Caki2 (cell line): ENCODE measurements at places on chromosomes 4 and X.

DNA sequence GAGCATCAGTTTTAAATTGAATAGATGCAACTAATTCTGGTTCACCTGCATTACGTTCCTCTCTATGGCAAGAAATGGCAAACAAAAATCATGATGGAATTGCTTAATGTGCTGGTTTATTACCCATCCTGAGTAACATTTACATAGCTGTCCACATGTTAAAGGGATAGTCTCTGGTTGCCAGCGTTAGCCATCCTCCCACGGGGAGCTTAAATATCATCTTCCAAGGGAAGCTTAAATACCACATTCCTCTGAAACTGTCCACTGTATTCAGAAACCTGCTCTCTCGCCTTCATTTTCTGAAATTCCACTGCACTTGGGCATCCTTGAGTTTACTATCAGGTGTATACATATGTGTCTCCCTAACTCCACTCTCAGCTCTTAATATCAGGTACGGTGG, 586.6 kb downstream of the TLL1 start:
- DNase-seq, result no peak

DNA sequence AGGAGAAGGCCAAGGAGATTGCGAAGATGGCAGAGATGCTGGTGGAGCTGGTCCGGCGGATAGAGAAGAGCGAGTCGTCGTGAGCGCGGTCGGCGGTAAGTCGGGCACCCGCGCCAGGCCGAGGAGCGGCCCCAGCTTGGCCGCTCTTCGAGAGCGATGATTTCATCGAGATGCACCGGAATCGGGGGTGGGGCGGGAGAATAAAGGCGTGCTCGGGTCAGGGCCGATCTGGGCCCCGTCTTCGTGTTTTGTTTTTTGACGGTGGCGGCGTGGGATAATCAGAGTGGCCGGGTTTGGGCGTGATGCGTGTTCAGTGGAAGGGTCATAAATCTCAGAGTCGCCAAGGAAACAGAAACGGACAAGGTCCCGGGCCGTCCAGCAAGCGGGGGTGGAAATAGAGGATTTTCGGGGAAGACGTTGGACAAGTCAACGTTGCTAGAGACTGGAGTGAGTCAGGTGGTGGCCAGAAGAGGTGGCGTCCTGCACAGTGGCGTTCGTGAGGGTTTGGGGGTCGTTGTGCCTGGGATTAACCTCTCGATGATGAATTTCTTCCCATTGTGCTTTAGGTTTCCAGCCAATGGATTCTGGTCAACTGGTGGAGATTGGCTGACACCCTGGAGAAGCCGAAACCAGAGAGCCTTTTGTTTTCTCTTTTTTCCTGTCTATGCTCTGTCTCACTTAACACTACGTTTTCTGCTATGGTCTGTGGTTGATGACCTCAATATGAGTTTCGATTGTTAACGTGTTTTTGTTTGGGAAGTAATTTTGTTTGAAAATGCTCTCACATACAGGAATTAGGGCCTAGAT, 882 bp downstream of the MRFAP1 start:
- DNase-seq, result peak; percentile 19

- no peak for DNase-seq
These were observed 37.1 kb upstream of the MTNR1A start for GRCh38 chr4:186592445-186592844.

DNA sequence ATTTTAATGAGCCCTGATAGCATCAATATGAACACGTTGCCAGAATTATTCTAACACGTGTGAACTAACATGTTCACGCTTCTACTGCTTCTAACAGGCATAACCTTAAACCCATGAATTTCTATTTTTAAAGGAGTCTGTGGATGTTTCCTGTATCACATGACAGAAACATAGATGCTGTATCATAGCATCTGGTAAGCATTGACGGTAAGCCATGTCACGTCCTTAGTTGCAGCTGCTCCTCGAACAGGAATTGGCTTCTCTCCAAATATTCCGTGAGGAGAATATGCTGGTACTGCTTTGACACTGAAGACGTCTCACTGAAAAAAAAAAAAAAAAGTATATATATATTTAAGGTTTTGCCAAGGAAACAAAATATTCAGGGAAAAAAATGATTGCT, 105.1 kb upstream of the MXRA5 start:
- DNase-seq, result no peak

DNA sequence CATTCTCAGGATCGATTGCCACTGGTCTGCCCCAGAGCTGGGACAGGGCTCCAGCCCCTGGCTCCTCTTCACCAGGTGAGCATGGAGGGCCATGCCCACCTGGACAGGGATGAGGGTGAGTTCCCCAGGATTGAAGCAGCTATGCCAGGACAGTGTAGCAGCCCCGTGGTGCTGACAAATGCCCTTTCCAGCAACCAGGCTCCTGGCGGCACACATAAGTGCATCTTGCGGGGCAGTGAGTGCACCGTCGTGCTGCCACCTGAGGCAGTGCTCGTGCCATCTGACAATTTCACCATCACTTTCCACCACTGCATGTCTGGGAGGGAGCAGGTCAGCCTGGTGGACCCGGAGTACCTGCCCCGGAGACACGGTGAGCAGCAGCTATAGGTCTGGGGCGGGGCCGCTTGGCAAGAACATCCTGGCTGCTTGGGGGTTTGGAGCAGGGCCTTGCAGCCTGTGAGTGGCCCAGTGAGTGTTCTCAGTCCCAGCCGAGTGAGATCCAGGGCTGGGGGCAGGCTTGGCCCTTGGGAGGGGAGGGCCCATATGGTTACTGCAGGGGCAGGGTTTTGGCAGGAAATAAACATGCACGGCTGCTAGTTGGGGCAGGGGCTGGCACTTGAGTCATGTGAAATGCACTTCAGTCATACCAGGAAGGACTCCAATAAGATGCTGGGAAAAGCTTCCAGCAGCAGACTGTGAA, 6.1 kb downstream of the IL9R start:
- DNase-seq, result no peak

DNA sequence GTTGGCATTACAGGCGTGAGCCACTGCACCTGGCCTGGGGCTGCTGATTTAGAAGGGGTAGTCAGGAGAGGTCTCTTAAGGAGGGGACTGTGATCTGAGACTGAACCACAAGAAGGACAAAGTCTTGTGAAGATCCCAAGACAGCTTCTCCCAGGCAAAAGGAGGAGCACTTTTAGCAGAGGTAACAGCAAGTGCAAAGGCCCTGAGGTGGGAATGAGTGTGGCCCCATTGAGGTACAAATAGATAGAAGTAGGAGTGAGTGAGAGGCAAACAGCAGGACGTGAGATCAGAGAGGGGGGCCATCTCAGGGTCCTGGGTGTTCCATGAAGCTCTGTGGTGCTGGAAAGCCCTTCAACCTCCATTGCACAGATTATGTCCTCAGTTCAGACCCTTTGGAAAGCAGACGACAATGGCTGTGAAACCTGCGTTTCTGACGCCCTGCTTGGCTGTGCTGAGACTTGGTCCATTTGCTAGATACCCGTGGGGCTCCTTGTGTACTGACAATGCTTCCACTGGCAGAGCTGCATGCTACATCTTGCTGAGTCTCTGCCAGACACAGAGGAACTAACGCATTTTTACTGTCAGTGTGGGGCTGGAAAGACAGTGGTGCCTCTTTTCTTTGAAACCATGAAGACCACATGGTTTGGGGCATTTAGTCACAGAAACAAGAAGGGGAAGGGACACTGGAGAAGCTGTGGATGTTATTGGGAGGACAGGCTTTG, 1.3 kb upstream of the CCKAR start:
- no peak for DNase-seq

DNA sequence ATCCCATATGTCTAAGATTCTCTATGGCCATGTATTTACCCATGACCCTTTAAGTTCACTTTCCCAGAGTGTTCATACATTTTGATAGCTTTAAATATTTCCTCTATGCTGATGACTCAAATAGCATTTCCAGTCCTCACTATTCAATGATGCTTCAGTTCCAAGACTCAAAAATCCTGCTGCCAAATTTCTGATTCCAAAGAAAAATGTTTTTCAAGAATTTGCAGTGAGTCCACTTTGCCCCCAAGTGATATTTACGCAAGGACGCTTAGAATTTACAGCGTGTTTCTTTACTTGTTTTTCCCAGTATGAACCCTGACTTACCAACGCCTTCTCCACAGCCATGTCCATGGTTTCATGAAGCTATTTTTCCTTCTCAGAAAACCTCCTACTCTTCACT, 127.9 kb upstream of the PCDH18 start:
- DNase-seq, result no peak

GRCh38 chr4:41360214-41360920, 103.6 kb downstream of the UCHL1 start:
- DNase-seq, result peak; percentile 89

GRCh38 chr4:15689540-15689939, 7.9 kb downstream of the FAM200B start:
- DNase-seq, result no peak

DNA sequence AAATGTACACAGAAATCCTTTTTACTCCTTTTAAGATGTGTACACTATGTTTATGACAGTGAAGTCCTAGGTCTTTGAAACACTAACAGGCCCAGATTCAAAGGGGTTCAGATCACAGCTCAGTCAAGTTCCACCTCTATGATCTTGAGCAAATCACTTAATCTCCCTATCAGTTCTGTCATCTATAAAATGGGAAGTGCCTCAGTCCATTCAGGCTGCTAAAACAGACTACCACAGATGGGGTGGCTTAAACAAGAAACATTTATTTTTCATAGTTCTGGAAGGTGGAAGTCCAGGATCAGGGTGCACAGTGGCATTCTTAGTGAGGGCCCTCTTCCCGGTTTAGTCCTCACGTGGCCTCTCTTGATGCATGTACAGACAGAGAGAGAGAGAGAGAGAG, 117.1 kb downstream of the CORIN start:
- DNase-seq, result no peak

- no peak for DNase-seq
These were observed 492.1 kb downstream of the PACRGL start for GRCh38 chr4:21192367-21192766.

DNA sequence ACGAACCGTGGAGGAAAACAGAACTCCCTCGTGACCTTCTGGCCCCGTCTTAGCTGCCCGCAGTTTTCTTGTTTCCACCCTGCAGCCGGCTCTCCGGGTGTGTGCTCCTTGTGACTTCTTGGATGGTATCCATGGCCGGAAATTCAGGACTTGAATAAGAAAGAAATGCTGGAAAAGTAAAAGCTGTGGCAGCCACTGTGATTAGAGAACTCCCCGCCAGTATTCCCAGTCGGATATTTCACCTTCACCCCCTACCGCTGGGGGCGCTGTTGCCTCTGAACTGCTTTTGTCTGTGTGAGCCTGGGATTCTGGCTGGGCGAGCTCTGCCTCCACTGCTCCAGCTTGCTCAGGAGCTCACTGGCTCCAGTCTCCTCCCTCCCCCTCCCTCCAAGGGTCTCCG, 41.5 kb upstream of the CYP4V2 start:
- DNase-seq, result no peak

GRCh38 chr4:119632216-119632615, 3.6 kb upstream of the PDE5A start:
- no peak for DNase-seq

DNA sequence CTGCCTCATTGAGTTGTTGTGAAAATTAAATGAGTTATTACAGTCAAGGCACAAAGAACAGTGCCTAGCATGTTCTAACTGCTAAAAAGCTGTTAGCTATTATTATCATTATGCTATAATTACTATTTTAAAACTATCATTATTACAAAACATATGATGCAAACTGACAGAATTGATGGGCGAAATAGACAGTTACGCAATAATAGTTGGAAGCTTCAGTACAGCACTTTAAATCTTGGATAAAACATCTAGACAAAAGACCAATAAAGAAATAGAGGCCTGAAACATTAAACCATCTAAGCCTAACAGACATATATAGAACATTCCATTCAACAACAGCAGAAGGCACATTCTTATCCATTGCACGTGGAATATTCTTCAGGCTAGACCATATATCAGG, 73.0 kb downstream of the TAB3 start:
- no peak for DNase-seq

DNA sequence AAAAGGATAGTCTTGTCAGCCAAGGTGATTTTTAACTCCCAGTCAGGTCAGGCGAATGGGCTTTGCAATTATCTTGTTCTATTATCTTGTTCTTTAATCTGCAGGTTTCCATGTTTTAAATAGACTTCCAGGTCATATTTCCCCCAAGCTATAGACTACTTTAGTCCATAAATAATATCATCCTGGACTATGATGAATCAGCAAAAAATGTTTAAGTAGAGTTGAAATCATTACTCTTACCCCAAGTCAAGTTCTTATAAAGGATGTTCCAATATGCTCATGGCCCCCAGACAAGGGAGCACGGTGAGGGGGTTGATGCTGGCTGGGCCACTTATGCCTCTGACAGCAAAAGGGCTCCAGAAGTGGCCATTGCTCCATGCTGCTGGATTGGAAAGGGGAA, 75.1 kb downstream of the SLC2A9 start:
- no peak for DNase-seq

DNA sequence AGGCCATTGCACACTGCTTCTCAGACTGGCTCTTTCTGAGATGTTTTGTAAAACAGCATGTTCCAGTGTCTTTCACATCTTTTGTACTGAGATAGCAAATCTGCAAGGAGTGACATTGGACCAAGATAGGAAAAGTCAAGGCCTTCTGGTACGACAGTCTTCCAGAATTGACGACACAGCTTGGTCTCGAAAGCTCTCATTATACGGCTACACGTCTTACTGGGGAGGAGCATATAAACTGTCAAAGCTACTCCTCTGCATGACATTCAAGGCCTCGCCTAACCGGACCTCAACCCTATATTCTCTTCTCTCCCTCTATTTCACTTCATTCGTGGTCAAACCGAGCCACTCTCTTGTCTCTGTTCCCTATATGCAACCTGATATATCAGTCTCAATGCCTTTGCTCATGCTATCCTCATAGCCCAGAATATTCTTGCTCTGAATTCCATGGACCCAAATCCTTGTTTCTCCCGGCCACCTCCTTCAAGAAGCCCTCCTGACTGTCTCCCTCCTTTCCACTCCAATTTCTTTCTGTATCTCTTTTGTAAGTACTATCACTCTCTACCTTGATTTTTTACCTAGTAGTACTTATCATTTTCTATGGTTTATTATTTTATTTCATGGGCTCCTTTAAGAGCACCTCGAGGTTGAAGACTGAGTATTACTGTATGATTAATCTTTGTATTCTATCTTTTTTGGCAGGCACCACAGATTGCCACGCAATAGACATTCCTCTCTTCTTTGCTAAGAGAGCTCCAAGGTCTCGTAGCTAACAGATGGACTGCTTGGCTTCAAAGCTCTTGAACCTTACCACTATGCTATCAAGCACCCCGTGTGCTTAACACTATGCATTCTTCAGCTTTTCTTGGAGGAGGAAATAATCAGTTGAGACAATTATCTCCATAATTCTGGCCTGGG, 35.1 kb downstream of the RBM47 start:
- no peak for DNase-seq

GRCh38 chr4:2570036-2570435, 33.6 kb downstream of the FAM193A start:
- no peak for DNase-seq

DNA sequence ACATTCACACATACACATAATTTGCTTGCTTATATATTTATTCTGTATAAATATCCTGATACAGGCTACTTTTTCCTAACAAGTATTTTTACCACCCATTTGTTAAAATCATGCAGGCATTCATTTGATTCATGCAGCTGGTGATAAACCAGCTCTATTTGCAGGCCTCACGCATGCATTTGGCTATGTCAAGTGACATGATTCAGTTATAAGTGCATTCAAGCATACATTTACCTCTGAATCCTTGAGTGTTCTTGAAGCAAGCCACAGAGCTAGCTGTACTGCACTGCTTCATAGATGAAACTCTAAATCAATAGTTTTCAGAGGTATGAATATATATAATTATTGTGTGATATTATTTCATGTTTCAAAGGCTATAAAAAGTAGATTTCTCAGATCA, 544.0 kb upstream of the AGA start:
- DNase-seq, result no peak

GRCh38 chr4:90906239-90906638, 779.0 kb downstream of the CCSER1 start:
- DNase-seq, result no peak
